ENCODE measurements at places on chromosomes 5 and 9.

- peak; percentile 30 for DNase-seq
- H3K4me3 ChIP-seq = no peak overlapping the region
- no peaks in the 10 kb centered on the region for H3K36me3 ChIP-seq
- no peaks in the 10 kb centered on the region for H3K27me3 ChIP-seq
Observed at GRCh38 chr5:111165058-111165457, 59.1 kb upstream of the CAMK4 start.

GRCh38 chr5:159844267-159845121, 71.8 kb upstream of the ADRA1B start:
- H3K4me3 ChIP-seq = no peak overlapping the region
- no peaks in the 10 kb centered on the region for H3K4me1 ChIP-seq
- no peaks in the 10 kb centered on the region for H3K36me3 ChIP-seq
- no peak for DNase-seq
- H3K27ac ChIP-seq = no peak overlapping the region

DNA sequence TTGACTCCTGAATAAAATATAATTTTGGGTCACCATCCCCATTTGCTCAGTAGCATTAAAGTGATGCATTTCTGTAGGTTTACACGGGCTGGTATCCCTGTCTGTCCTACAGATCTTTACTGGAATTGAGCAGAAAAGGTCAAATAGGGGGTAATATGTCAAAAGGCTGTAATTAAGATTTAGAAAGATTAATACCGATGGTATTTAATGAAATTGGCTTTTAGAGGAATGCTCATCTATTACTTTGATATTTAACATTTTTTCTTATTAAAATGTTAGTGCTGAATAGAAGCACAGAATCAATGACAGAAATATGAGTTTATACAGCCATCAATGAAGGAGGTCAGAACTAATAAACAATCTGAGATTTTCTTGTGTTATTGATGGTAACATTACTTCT, 1762.2 kb upstream of the WWC1 start:
- no peaks in the 10 kb centered on the region for H3K4me1 ChIP-seq
- H3K27ac ChIP-seq = no peak overlapping the region
- H3K36me3 ChIP-seq = no peaks in the 10 kb centered on the region
- no peak for DNase-seq
- H3K27me3 ChIP-seq = no peaks in the 10 kb centered on the region

DNA sequence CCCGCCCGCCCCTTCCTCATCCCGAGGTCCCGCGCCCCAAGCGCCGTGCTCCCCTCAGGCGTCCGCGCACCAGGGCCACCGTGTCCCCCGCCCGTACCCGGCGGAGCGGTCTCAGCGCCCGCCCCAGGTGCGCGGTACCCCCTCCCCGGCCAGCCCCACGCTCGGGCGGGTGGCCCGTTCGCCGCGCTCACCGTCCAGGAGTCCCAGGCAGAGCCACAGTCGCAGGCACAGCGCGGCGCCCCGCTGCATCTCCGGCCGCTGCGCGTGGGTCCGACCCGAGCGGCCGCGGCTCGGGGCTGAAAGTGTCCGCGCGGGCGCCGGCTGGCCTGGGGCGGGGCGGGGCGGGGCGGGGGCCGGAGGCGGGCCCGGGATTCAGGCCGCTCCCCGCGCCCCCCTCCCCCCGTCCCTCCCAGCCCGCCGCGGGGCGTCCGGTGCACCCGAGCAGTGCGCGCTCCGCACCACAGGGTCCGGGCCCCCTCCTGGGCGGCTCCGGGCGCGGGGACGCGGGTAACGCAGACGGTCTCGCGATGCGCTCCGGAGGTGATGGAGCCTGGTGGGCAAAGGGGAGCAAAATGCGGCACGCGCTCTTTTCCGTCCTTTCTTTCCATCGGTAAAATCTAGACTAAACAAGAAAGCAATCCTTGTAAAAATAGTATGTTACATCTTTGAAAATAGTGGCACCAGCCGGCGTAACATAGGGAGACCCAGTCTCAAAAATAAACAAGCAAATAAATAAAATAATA, at the start of gene FLT4:
FLT4 (minus strand) TSS at position 304 of the 743 bp plus-strand sequence; CDS start at position 249, 55 bp downstream.
- H3K4me3 ChIP-seq = peak within 1 kb of the TSS; percentile 65
- no peaks in the 10 kb centered on the region for H3K36me3 ChIP-seq
- H3K27me3 ChIP-seq = peaks cover 11% of the 10 kb centered on the region

- no peaks in the 10 kb centered on the region for H3K4me1 ChIP-seq
- no peaks in the 10 kb centered on the region for H3K27me3 ChIP-seq
- H3K4me3 ChIP-seq = no peak overlapping the region
- H3K36me3 ChIP-seq = peaks cover 22% of the 10 kb centered on the region
- DNase-seq = no peak
Observed at GRCh38 chr5:177508221-177508611, 1.4 kb downstream of the DOK3 start.

DNA sequence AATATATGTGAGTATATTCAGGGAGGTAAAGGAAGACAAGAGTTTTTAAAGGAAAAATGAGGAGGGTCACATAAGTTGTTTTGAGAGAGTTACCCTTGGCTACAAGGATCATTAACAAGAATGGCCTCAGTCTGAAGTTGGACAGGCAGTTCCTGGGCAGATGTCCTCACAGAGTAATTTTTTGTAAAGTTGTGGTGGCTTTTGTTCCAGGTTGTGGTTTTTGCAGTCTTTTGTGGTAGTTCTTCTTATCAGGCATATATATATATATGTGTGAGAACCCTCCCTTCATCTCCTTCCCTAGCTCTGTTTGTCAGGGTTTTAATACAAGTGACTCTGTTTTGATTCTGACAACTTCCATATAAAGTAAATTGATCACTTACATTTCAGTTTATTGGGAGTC, 60.0 kb downstream of the CSNK1G3 start:
- no peaks in the 10 kb centered on the region for H3K27me3 ChIP-seq
- no peaks in the 10 kb centered on the region for H3K4me1 ChIP-seq
- no peak overlapping the region for H3K4me3 ChIP-seq

DNA sequence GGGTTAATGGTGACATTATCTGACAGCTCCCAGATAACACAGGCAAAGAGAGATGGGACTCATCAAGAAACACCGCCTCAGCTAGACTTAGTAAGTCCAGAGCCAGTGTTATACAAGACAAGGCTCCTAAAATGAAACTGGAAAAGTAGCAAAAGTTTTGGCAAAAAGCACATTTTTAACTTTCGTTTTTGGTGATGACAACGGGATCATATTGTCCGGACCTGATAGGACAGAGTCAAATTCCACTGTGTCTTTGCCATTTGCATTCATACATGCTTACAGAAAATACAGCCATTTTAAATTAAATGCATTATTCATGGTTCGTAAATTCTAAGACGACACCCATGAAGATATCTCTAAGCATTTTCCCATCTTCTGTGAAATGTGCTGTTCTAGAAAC, 152.1 kb downstream of the CRB2 start:
- H3K27ac ChIP-seq = no peak overlapping the region
- H3K4me3 ChIP-seq = no peak overlapping the region
- no peaks in the 10 kb centered on the region for H3K27me3 ChIP-seq

Measured in H9 (cell line).